ENCODE measurements at places on chromosomes 2 and 18.

- DNase-seq, result no peak
Observed at GRCh38 chr2:14120376-14120775, 512.1 kb upstream of the LRATD1 start.

DNA sequence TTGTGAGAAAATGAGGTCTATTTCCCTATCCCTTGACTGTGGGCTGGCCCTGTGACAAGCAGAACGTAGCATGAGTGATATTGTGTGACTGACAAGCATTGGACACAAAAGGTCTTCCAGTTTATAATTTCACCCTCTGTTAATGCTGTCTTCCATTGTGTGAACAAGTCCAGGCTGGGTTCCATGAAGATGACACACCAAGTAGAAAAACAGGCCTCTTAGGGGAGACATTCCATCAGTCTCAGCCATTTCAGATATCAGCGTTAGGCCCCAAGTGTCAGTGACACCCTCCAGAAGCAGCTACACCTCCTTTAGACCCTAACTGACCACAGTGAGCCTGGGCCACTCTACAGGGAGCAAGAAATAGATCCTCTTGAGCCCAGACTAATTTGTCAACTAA lies 511.3 kb downstream of the FBXO15 start:
- no peak for DNase-seq

DNA sequence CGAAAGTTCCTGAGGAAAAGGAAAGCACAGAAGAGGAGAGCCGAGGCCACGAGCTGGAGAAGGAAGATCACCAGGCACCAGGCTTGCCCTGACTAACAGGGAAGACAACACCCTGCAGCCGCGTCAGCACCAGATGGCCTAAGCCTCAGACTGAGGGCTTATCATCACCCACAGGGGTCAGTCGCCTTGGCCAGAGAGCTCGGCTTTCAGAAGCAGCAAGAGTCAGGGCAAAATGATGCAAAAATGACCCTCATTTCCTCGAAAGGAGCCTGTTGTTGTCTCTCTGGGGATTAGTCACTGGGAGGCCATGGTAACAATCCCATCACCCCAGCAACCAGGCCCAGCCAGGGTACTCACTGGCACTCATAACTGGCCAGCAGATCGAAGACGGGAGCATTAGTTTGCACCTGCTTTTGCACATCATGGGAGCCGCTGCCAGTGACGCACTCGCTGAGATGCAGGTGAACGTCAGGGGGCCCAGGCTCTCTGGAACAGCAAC lies 42.7 kb upstream of the ZFP36L2 start:
- no peak for DNase-seq

DNA sequence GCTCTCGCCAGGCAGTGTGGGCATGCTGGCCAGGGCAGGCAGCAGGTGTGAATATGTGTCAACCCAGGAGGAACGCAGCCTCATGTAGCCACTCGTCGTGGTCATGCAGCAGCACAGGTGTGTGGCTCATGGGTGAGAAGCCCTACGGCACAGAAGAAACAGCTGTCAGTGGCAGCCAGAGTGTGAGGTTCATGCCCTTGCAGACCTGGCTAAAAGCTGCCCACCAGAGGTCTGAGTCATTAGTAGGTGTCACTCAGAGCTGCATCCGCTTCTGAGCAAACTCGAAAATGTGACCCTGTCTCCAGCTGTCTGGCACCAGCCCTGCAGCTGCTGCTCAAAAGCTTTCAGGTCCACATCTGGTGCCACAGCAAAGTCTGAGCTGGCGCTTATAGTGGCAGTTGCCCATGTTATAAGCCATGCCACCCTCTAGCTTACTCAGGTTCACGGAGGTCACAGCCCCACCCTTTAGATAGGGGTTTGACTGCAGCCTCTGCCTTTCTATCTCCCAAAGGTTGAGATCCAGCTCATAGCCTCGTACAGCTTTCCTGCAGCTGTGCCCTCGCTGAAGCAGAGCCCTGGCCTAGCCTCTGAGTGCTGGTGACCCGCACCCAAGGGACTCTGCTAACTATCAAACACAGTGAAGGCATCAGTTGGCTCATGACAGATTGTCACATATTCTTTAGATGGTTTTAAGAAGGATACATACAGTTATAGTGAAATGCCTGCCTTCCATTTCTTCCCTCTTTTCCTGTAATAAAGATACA lies 195.0 kb downstream of the CCDC102B start:
- DNase-seq, result no peak

GRCh38 chr2:203688798-203689197 lies 17.6 kb upstream of the CD28 start:
- no peak for DNase-seq

DNA sequence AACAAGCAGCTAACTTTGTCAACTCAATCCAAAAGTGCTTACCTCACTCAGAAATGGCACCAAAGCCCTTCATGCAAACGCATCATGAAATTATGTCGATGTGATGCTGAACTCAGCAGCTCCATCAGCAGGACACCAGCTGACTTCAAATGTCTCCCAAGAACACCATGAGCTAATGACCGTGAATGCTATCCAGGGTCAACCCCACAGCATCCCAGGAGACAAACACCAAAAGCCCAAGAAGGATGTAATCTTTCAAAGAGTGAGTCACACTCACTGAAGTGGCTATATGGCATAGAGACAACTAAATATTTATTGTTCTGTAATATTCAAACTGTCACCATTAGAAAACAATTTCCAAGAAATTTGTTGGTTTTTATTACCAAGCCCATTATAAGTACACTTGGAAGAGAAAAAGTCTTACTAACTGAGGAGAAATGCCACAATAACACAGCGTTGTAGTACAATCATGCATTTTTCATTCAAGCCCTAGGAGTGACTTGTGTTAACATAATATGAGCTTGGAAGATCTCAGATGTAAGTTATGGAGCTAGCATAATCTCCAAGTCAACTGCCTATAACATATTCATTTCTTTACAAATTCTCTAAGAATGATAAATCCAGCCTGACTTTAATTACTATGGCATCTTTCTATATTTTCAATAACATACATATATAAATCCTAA lies 165.0 kb upstream of the CCDC68 start:
- no peak for DNase-seq

DNA sequence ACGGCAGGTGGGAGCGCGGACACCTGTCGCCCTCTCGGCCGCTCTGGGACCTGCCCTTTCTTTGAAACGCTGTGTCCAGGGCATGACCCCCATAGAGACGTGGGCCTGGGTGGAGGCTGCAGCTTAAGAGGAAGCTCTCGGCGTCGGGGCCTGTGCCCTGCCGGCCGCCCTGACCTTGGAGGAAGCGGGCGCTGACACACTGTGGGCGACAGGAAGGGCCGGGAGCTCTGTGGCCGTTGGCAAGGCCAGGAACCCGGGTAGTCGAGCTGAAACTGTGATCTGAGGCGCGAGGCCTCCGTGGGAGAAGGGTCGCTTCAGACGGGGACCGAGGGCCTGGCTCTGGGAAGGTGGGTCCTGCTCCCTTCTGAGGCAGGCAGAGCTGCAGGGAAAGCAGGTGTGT lies 28.2 kb downstream of the KCNG2 start:
- DNase-seq, result no peak

DNA sequence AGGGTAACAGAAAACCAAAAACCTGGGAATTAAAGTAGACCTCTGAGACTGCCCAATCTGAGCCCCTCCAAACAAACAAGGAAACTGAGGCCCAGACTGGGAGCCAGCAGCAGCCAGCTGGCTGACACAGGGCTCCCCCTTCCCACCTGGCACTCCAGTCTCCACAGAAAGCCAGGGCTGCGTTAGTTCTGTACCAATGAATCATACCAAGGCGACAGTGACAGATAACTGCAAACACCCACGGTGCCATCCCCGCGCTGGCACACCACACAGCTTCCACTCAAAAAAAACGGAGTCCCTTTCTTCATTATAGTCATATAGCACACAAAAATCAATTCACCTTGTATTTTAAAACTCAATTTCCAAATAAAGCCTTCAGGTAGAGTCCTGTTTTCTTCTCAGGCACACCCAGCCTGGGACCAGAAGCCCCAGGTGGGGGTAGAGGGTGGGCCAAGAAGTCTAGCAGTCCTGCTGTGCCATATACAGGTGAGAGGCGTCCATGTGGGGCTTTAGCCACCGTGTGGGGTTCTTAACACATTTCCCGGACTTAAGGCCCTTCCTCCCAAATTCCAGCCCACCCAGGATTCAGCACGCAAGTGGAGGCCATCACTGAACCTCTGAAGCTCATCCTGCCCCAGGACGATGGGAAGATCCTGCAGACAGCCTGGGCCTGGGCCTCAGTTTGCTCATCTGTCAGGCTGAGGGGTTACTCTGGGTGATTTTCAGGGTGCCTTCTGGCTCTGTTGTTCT lies 1.2 kb downstream of the PER2 start:
- DNase-seq, result peak; percentile 35

DNA sequence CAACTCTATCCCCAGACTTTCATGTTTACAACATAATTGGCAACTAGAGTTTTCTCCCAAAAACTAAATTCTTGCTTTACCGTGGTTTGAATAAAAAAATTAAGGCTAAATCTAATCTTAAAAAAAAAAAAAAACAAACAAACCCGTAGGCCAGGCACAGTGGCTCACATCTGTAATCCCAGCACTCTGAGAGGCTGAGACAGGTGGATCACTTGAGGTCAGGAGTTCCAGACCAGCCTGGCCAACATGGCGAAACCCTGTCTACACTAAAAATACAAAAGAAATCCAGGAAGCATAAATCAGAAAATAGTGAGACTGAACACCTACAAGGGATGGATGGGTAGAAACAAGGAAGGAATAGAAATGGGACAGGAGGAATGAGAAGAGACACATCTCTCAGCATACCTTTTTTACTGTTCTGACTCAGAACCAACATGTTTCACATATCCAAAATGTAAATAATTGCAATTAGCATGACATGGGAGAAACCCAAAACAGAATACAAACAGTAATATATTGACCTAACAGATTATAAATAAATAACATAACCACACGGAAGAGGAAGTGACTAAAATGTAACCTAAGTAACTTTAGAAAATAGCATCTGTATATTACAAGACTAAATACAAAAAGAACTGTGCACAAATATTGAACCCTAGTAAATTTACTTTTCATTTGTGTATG lies 17.5 kb downstream of the MGAT4A start:
- DNase-seq, result no peak

DNA sequence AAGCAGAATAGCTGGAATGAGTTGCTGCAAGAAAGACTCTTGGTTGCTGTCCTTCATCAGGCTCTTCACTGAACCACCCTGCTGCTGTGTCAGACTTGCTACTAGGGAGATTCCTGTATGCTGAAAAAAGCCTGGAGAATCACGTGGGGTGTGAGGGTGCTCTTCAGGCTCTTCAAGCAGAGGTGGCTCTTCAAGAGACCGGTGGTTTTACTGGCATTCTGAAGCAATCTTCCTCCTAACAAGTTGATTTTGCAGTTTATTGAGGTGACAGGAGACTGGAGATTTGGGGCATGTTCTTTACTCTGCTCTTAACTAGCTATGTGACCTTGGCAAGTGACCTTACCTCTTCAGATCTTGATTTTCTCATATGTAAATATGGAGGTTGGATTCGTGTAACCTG lies 14.1 kb downstream of the TMEM178A start:
- no peak for DNase-seq

DNA sequence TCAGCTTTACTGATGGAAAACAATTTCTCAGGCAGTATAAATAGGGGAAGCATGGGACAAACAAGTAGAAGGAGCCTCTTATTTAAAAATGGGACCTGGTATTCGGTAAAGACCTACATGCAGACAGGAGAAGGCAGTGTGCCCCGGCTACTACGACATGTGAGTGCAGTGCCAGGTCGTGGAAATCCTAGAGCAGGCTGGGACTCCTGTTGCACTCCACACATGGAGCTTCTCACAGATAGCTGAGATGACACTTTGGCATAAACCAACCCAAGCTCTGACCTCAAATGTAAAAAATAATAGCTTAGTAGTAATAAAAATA lies 885 bp upstream of the DSEL start:
- DNase-seq, result no peak

GRCh38 chr2:8573942-8574195 lies 108.0 kb upstream of the ID2 start:
- no peak for DNase-seq

DNA sequence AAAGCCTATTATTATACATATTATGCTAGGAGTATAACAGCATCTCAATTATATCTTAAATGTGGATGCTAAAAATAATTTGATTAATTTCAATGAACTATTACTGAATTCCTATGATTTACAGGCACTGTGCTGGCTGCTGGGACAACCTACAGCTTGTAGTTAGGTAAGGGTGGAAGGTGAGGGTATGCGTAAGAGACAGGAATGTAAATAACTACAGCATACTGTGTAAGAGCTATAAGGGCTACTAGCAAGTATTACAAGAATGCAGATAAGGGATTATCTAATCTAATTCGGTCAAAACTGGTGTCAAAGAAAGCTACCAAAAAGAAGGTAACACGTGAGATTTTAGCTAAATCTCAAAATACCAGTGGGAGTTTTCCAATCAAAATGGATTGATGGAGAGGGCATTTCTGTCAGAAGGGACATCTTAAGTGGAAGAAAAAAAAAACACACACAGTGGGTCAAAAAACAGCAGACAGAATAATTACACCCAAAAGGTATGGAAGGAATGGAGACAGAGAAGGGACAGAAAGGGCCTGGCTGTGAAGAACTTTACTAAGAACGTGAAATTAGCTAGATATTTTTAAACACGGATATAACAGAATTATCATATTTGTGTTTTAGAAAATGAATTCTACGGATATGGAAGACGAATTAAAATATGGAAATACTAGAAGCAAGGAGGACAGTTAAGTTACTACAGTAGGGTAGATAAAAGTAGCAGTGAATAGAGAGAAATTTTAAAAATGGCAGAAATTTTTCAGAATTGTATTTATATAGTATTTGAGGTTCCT lies 47.1 kb downstream of the STRN start:
- no peak for DNase-seq

- DNase-seq, result no peak
Observed at GRCh38 chr2:68696554-68696953, 38.1 kb upstream of the ARHGAP25 start.

DNA sequence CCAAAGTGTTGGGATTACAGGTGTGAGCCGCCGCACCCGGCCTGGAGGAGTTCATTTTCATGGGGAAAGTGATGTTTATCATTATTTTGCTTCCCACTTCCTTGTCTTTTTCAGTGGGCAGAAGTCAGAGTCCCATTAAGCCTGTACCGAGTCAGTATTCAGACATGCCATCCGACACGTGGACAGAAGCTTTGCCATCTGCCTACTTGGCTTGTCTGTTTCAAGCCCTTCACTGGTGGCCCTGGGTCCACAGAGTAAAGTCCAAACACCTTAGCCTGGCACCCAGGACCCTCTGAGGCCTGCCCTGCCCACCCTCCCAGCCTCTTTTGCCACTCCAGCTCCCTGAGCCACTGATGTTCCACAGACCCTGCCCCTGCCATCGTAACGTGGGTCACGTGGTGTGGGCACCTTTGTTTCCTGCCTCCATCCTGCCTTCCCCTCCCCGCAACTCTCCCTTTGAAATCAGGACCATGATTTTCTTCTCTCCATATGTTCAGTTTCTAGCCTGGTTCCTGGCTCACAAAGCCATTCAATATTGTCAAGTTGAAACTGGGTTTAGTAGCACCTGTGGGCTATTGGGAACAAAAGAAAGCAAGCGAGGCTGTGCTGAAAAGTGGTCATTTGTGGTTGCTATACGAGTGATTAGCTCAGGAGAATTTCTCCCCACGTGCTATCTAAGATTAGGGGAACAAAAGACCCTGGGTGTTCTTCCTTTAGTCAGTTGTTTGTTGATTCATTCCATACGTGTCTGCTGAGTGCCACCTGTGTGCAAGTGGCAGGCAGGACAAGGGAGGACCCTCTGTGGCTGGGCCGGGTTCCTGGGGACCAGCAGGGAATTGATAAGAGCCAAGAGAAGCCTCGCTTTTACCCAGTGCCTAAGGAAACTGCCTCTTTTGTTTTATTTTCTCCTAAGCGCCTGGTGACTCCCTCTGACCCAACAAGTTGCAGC lies 5.1 kb upstream of the ODC1 start:
- no peak for DNase-seq

Data from stimulated activated CD4-positive, alpha-beta T cell treated with anti-CD3 and anti-CD28 coated beads, Interleukin-15, amount 100 ng/mL, for 48 hours (primary cell).